Glutamatergic neuron (in vitro differentiated cells): ENCODE measurements at places on chromosomes 11 and 22. TPM values are rescaled to one million over a fixed set of nuclear protein-coding genes. Genes with fewer than 3 reads are reported as not detected.
A peak's percentile ranks its signal among the peaks of the same experiment; 100 is the strongest.

DNA sequence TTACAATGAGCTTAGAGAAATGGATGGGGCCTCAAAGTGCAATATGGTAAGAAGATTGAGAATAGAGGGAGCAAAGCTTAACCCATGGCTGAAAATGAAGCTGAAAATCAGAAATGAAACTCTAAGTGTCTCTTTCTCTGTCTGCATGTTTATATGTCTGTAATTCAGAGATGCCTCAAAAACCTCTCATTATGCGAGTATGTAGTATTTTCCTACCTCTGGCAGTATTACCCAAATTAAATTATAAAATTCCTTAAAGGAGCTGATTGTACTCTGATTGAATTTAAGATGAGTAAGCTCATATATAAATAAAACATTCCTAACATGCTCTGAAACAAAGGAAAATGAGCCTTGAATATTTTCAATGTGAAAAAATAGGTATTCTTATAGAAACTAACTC is 39.8 kb upstream of the PRSS23 start:
- no peak for DNase-seq
- no peaks in the 10 kb centered on the region for H3K4me1 ChIP-seq
- H3K4me3 ChIP-seq, result no peak overlapping the region
- no peak overlapping the region for H3K27ac ChIP-seq

- H3K27ac ChIP-seq, result peak overlapping the region; percentile 11
- DNase-seq, result peak; percentile 82
- peaks cover 34% of the 10 kb centered on the region for H3K4me1 ChIP-seq
- peaks cover 8% of the 10 kb centered on the region for H3K27me3 ChIP-seq
Observed at GRCh38 chr11:118924591-118925585, 838 bp downstream of the BCL9L start.

- H3K27me3 ChIP-seq, result peaks cover 3% of the 10 kb centered on the region
- peaks cover 10% of the 10 kb centered on the region for H3K36me3 ChIP-seq
- no peak for DNase-seq
Observed at GRCh38 chr11:57417056-57417455, 9.9 kb downstream of the SLC43A3 start.

DNA sequence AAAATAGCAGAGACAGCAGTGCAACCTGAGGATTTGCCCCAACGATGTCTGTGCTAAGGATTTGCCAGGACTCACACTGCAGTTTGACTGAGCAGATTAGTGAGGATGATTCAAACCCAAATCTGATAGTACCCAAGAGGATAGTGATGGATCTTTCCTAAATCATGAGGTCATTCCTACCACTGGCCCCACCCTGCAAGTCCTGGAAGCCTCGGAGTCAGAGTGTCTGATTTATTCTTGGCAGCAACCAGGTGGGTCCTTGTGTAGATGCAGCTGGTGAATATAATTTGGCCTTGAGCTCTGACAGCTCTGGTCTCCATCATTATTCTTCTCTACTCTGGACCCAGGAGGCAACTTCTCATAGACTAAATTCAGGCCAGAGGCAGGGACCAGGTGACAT is 179.3 kb upstream of the RAG2 start:
- no peaks in the 10 kb centered on the region for H3K36me3 ChIP-seq
- no peaks in the 10 kb centered on the region for H3K4me1 ChIP-seq
- no peak overlapping the region for H3K27ac ChIP-seq
- no peak for DNase-seq

- DNase-seq, result no peak
- no peak overlapping the region for H3K4me3 ChIP-seq
- H3K4me1 ChIP-seq, result no peaks in the 10 kb centered on the region
Observed at GRCh38 chr11:42319921-42320320, 860.5 kb upstream of the LRRC4C start.

DNA sequence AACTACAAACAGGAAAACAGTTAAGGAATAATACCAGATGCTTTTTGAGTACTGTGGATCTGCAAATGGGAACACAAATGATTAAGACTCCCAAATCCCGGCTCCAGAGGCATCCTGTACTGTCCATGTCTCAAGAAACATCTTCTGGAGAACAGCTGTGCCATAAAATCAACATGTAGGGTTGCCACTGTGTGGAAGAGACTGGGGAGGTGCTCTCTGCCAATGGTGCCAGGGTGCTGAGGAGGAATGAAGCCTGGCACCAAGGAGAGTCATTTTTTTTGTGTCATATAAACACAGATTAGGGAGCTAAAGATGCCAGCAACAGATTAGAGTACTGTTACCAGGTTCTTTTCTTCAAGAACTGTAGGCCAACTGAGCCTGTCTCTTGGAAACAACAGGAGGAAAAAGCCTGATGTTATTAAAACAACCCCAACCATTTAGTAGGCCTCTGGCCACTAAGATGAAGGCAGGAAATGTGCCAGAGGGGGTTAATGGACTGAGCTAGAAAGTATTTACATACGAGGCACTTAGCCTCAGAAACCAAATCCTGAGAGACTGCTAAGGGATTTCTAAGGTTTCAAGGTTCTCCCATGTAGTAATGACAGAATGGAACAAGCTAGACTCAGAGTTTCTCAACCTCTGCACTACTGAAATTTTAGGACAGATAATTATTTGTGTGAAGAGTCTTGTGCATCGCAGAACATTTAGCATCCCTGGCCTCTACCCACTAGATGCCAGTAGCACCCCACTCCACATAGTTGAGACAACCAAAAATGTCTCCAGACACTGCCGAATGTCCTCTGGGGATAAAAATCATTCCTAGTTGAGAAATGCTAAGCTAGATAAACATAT is 54.6 kb upstream of the CHRM4 start:
- H3K36me3 ChIP-seq, result no peaks in the 10 kb centered on the region
- H3K4me3 ChIP-seq, result peak overlapping the region; percentile 41
- H3K4me1 ChIP-seq, result peaks cover 46% of the 10 kb centered on the region
- peak overlapping the region; percentile 82 for H3K27ac ChIP-seq

GRCh38 chr11:12377106-12377823 is at the start of gene PARVA:
PARVA (plus strand) TSS chr11:12377571; CDS start chr11:12377648, 77 bp downstream.
- DNase-seq, result peak; percentile 72
- H3K4me1 ChIP-seq, result peaks cover 14% of the 10 kb centered on the region
- peaks cover 4% of the 10 kb centered on the region for H3K27me3 ChIP-seq
- H3K27ac ChIP-seq, result peak within 1 kb of the TSS; percentile 91
- H3K36me3 ChIP-seq, result no peaks in the 10 kb centered on the region

- H3K4me1 ChIP-seq, result peaks cover 5% of the 10 kb centered on the region
- no peaks in the 10 kb centered on the region for H3K27me3 ChIP-seq
- no peak overlapping the region for H3K27ac ChIP-seq
Observed at GRCh38 chr11:44430140-44430539, 120.2 kb upstream of the ALX4 start.

DNA sequence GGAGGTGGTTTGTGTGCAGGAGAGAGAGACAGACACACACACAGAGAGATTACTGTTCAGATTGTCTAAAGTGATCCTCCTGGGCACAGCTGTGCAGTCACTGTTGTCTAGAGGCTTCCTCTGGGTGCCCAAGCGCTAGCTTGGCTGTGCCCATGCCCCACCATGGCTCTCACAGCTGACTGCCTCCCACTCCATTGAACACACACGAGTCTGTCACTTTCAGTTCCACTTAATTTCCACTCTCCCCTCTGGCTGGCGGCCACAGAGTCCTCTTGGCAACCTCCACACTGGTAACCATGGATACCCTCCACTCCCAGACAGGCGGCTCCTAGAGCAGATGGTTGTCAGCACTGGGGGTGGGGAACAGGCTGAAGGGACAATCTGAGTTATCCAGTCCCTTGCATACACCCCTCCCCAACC is 29.1 kb downstream of the MAP6 start:
- peaks cover 59% of the 10 kb centered on the region for H3K4me1 ChIP-seq
- peak; percentile 81 for DNase-seq
- H3K27ac ChIP-seq, result peak overlapping the region; percentile 99
- H3K27me3 ChIP-seq, result peaks cover 13% of the 10 kb centered on the region

DNA sequence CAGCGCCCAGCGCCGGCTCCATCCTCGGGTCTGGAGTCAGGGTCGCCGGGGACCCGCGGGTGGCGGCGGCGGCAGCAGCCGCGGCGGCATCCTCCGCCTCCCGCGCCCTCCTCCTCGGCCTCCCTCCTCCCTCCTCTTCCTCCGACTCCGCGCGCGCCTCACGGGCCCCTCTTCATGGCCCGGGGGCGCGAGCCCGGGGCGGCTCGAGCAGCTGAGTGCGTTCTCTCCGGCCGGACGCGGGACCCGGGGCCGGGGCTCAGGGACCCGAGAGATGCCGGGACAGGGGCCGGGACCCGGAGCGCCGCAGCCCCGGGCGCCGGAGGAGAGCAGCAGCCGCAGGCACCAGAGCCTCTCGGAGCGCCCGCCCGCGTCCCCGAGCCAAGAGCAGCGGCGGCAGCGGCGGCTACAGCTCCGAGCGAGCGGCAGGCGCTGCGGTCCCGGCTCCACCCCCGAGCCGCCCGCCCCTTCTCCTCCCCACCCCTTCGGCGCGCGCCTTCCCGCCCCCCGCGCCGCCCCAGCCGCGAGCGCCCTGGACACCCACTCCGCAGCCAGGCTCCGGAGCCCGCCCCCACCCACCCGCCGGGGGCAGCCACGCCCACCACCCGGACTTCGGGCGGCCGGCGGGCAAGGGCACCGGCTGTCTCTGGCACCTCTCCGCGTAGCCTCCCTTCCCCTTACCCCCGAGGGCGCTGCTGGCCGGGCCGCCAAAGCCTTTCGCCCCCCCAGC is at the start of gene CHST1:
Gene CHST1 (minus strand): TSS at position 417 of the 727 bp plus-strand sequence. CDS start 14,699 bp downstream, outside the sequence.
- no peak within 1 kb of the TSS for H3K27ac ChIP-seq
- no peaks in the 10 kb centered on the region for H3K36me3 ChIP-seq
- H3K27me3 ChIP-seq, result peaks cover 9% of the 10 kb centered on the region

DNA sequence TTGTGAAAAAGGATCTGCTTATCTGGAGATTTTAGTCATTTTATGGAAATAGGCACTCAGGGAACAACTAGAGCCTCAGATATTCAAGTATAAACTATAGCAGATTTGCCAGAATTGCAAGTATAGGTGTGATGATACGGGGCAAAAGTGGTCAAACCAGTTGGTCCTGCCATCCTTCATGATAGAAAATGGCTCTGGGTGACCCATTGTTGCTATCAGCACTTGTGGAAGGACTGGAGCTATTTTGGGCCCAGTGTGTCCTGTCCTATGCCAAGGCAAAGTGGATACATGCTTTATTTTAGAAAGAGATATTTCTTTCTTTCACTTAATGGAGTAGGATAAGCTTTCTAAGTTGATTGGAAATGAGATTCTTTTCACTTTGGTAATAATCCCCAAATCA is 85.2 kb downstream of the PPP6R3 start:
- H3K36me3 ChIP-seq, result peaks cover 6% of the 10 kb centered on the region
- H3K27ac ChIP-seq, result no peak overlapping the region
- H3K27me3 ChIP-seq, result peaks cover 9% of the 10 kb centered on the region
- H3K4me3 ChIP-seq, result no peak overlapping the region
- peaks cover 15% of the 10 kb centered on the region for H3K4me1 ChIP-seq

GRCh38 chr11:92954003-92954402 is 15.4 kb upstream of the MTNR1B start:
- H3K27me3 ChIP-seq, result peaks cover 3% of the 10 kb centered on the region
- H3K27ac ChIP-seq, result no peak overlapping the region
- no peak overlapping the region for H3K4me3 ChIP-seq
- H3K4me1 ChIP-seq, result no peaks in the 10 kb centered on the region
- DNase-seq, result no peak
- H3K36me3 ChIP-seq, result peaks cover 12% of the 10 kb centered on the region

GRCh38 chr11:82671451-82671850 is 62.2 kb downstream of the FAM181B start:
- no peak overlapping the region for H3K27ac ChIP-seq
- no peak overlapping the region for H3K4me3 ChIP-seq
- DNase-seq, result no peak
- H3K36me3 ChIP-seq, result no peaks in the 10 kb centered on the region
- H3K4me1 ChIP-seq, result no peaks in the 10 kb centered on the region

- H3K4me3 ChIP-seq, result no peak overlapping the region
- no peaks in the 10 kb centered on the region for H3K27me3 ChIP-seq
- no peaks in the 10 kb centered on the region for H3K4me1 ChIP-seq
Observed at GRCh38 chr11:13550761-13551160, 55.0 kb upstream of the PTH start.

DNA sequence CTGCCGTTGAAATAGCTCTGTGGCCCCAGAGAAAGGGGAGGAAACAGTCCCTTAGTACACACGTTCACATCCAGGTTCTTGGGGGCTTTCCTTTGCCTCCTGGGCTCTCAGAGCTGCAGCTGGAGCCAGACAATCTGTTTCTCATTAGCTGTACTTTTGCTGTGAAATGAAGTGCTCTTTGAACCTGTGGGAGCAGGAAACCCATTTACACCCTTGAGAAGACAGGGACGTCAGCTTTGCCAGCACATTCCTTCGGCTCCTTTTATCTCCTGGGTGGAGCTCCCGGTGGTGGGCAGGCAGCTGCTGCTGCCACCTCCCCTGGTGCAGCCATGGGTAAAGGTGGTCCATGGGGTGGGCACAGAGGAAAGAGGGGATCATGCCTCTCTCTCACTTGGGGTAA is 80.6 kb upstream of the TIMP3 start:
- no peak overlapping the region for H3K27ac ChIP-seq
- H3K4me3 ChIP-seq, result no peak overlapping the region
- peaks cover 16% of the 10 kb centered on the region for H3K36me3 ChIP-seq
- peaks cover 7% of the 10 kb centered on the region for H3K27me3 ChIP-seq
- H3K4me1 ChIP-seq, result no peaks in the 10 kb centered on the region
- DNase-seq, result no peak

- H3K4me1 ChIP-seq, result peaks cover 18% of the 10 kb centered on the region
- no peak overlapping the region for H3K27ac ChIP-seq
- peaks cover 14% of the 10 kb centered on the region for H3K27me3 ChIP-seq
- DNase-seq, result no peak
Observed at GRCh38 chr11:119697445-119697844, 31.6 kb downstream of the NECTIN1 start.

- H3K4me1 ChIP-seq, result no peaks in the 10 kb centered on the region
- H3K4me3 ChIP-seq, result no peak overlapping the region
- peaks cover 2% of the 10 kb centered on the region for H3K27me3 ChIP-seq
- H3K36me3 ChIP-seq, result no peaks in the 10 kb centered on the region
Observed at GRCh38 chr11:111406589-111406988, 27.5 kb upstream of the POU2AF1 start.

GRCh38 chr11:43969543-43969942 is 27.1 kb downstream of the C11orf96 start:
- peaks cover 3% of the 10 kb centered on the region for H3K27me3 ChIP-seq
- peaks cover 8% of the 10 kb centered on the region for H3K36me3 ChIP-seq
- H3K4me1 ChIP-seq, result peaks cover 8% of the 10 kb centered on the region
- no peak overlapping the region for H3K4me3 ChIP-seq
- DNase-seq, result no peak

- H3K4me1 ChIP-seq, result peaks cover 2% of the 10 kb centered on the region
- DNase-seq, result no peak
- peaks cover 27% of the 10 kb centered on the region for H3K36me3 ChIP-seq
- no peak overlapping the region for H3K4me3 ChIP-seq
Observed at GRCh38 chr11:1333091-1333772, 23.8 kb upstream of the TOLLIP start.

NLRP14 gene
- not detected for total RNA-seq

HBB gene
- not detected for total RNA-seq

EEF1G gene
- 928 TPM for total RNA-seq

USP2 gene
- 2.6 TPM for total RNA-seq

CDC42BPG gene
- 2.3 TPM for total RNA-seq
